Panc1 (cell line): ENCODE measurements at places on chromosomes 4 and X. TPM values are rescaled to one million over a fixed set of nuclear protein-coding genes. Genes with fewer than 3 reads are reported as not detected.

LAGE3 gene
- total RNA-seq, result 175 TPM

CCDC149 gene
- 3.6 TPM for total RNA-seq

TLR2 gene
- total RNA-seq, result 0.28 TPM

GPC4 gene
- 1.4 TPM for total RNA-seq

DNA sequence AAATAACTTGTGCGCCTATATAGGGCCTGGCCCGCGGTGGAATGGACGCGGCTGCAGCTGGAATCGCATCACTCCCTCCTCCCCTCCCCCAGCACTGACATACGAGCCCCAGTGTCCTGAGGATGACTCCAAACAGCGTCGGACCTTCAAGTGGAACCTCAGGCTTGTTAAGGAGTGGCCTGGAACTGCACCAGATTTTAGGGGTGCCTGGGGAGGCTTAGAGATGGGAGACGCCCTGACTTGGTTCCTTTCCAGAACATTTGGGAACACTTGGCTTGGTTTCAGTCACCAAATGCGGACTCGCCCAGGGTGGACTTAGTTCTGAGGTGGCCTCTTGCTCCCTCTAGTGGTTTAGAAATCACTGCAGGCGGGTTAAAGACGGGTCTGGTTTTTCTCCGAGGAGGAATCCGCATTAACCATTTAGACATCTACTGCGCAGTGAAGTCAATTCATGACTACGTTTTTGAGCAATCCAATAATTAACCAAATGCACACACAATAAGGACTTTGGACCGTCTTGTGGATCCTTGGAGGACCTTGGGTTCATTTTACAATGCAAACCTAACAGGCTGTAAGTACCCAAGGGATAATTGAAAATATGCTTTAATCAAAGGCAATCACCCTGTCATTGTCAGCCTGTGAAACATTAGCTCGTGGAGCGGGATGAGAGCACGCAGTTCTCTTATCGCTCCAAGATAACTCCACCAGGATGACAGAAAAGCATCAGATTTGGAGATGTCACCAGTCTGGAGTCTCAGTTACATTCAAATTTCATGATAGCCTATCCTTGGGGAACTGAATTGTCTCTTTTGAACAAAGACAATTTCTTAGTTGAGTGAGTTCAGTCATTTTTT, 11.2 kb upstream of the PDGFRA start:
- peak; percentile 80 for DNase-seq

DNA sequence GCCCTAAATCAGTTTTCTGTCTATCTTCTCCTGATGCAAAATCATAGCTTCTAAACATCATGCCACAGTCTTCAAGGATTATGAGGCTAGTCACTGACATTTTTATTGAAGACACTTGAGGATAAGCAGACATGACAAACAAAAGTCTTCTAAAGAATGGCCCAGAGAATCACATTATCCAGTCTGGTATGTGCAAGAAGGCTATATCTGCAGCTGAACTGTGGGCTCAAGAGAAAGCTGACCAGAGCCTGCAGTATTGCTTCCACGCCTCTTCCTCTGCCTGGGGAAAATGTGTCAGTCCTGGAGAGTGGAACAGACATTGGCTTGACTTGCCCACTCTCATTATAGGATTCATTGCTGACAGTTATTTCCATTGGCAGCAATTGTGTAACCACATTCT, 553.5 kb downstream of the SPOCK3 start:
- DNase-seq, result no peak

GRCh38 chrX:154049209-154050112, 29.8 kb upstream of the IRAK1 start:
- no peak for DNase-seq

- DNase-seq, result no peak
Measured at GRCh38 chr4:7425124-7425523, 9.6 kb downstream of the PSAPL1 start.

DNA sequence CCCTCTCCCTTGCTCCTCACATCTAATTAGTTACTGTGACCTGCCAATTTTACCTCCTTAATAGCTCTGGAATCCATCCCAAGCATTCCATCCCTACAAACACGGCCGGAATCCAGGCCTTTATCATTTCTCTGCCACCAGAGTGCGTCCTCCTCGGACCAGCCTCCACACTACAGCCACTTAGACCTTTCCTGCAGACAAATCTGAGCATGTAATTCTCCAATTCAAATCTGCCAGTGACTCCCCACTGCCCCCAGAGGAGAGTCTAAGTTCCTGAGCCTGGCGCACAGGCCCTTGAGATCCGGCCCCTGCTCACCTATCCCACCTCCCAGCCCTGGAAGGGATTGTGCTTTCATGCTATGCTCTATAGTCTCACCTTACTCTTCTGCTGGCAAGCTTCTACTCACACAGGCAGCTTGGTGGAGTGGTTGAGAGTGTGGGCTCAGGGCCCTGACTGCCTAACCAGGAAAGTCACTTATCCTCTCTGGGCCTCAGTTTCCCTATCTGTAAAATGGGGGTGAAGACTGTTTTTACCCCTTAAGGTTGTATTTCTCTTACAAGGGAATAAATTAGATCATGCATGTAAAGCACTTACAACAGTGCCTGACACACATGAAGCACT, 31.2 kb downstream of the PJA1 start:
- DNase-seq, result no peak

DNA sequence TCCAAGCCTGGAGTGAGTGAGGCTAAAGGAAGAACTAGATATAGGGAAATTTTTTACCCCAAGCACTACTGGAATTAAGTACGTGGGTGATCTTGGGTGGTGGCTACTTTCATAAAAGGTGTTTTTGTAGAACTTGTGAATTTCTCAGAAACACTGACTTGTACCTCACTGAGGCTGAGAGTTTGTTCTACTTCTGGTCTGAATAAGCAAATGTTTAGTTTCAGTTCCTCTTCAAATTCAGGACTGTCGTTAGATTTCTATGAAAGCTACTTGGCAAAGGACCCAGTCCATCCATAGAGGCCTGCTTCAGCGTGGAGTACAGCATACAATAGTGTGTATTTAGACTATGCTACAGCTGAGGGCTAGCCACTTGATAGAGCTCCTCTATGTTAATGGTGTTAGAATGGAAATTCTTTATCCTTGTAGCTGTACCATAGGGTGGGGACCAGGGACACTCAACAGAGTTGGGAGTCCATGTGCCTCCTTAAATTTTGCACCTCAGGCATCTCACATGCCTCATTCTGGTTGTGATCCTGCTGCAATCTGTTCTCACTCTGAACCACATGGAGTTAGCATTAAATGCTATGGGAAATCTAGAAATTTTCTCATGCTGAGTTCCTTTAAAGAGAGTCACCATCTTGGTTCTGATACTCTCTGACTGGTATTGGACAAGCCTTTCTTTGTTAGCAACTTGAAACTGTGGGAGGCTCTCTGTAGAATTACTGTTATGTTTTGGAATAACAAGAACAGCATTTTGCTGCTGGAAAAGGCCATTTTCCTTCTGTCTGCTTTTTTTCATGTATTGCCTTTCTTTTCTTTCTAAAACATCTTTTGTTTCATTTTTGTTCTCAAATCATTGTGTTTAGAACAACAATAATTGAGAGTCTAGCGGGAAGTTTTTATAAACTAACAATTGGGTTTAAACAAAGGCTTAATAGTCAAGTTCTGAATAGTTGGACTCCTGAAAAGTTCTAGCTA, 86.8 kb downstream of the PDGFRA start:
- no peak for DNase-seq
